ENCODE measurements at places on chromosomes 1 and 21. TPM values are rescaled to one million over a fixed set of nuclear protein-coding genes. Genes with fewer than 3 reads are reported as not detected.

The HES5 gene
- total RNA-seq = 156 TPM

The GJA8 gene
- total RNA-seq = not detected

The ABL2 gene
- total RNA-seq = 34.8 TPM

The ODR4 gene
- total RNA-seq = 52.1 TPM

The CAP1 gene
- 113 TPM for total RNA-seq

The MTARC2 gene
- 9.0 TPM for total RNA-seq

The ZNF593OS gene
- total RNA-seq = not detected

The CNR2 gene
- not detected for total RNA-seq

The DNASE2B gene
- 0.23 TPM for total RNA-seq

The EVA1C gene
- total RNA-seq = 2.1 TPM

The NDC1 gene
- total RNA-seq = 36.0 TPM

The CYP4X1 gene
- 26.1 TPM for total RNA-seq

The C1orf94 gene
- total RNA-seq = 0.23 TPM

The SYT2 gene
- total RNA-seq = 4.6 TPM

The CLCA2 gene
- total RNA-seq = not detected

The TRAPPC3 gene
- total RNA-seq = 51.0 TPM

The CD1C gene
- total RNA-seq = not detected

The POU3F1 gene
- total RNA-seq = 1.6 TPM

The DTL gene
- total RNA-seq = 5.5 TPM

The ASB17 gene
- total RNA-seq = not detected

The ST6GALNAC3 gene
- 16.4 TPM for total RNA-seq

The ANGPTL1 gene
- 1.8 TPM for total RNA-seq

The OR6K3 gene
- not detected for total RNA-seq

The S100A5 gene
- not detected for total RNA-seq

The CCDC27 gene
- total RNA-seq = not detected

The HENMT1 gene
- total RNA-seq = 37.8 TPM

The HSF2BP gene
- 2.5 TPM for total RNA-seq

The IL12RB2 gene
- total RNA-seq = 3.5 TPM

The SYT11 gene
- total RNA-seq = 260 TPM

The XCL1 gene
- total RNA-seq = 0.23 TPM

The MT1HL1 gene
- not detected for total RNA-seq

The GCSAML gene
- total RNA-seq = 0.69 TPM

The OR10J1 gene
- not detected for total RNA-seq

All from diencephalon (tissue), 1 donor.